ENCODE measurements at places on chromosomes 1 and 21.

GRCh38 chr1:21955501-21956281, 18.6 kb upstream of the HSPG2 start:
- no peak for DNase-seq

DNA sequence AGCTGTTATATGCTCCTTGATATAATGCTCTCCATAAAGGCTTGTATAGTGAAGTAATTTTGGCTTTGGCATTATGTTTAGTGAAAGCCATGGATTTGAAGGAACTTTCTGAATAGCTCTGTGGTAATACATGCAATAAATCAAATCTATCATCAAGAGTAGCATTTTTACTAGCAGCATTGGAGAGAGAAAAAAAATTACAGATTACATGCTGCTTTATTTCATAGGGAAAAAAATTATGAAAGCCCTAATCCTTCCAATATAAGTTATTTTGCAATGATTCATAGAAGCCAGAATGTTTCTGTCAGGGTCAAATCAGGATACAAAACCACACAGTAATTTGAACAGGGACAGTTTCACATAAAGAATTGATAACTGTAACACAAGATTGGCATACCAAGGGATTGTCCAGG, 250.0 kb downstream of the SPATA17 start:
- DNase-seq: no peak

GRCh38 chr1:22699681-22700520, 10.7 kb upstream of the EPHB2 start:
- no peak for DNase-seq

- peak; percentile 79 for DNase-seq
These were observed 69.4 kb upstream of the TLR5 start for GRCh38 chr1:223212441-223212840.

DNA sequence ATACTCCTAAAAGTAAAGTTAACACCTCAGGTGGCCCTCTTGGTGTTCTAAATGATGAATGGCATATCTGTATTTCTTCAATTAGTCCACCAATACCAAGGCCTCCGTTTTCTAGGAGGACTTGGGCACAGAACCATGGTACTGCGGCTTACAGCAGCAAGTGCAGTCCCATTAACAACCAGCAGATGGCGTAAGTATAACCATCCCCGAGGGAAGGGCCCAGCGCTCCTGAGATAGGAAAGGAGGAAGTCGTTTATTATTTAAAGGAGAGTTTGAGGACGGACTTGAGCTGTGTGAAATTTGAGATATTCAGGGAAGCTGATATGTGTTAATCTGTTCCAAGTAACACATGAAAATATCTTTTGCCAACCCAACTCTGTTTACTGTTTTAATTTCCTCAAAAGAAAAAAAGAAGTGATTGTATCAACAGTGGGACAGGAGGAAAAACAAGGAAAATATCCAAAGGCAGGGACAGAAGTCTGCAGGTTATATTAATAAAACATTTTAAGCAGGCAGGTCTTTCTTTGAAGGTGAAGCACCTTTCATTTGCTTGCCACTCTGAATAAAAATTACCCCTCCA, 37.7 kb upstream of the KCNJ15 start:
- DNase-seq: peak; percentile 32

DNA sequence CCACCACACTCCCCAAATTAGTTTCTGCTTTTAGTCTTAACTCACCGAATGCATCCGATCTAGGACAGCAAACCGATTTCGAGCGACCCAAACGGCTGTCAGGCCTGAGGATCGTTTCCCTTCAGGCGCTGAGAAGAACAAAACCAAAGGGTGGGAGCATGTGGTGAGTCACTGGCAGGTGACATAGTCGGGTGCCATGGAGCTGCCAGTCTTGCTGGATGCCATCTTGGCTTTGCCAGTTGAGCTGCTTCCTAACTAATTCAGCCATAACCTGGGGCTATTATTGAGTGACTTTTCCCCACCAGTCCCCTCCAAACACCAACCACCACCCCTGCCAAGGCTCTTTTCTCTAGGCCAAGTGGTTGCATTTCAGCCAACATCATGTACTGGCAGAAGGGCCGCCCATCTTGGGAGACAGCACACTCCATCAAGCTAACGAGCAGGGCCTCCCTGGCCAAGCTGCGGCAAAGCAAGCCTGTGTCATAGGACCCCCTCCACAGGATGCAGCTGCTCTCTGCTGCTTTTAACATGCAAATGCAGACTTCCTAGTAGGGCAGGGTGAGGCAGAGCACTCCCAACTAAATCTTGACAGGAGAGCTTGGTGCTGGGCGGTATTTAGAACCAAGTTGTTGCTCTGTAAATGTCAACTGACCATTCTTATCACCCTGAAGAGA, 22.3 kb upstream of the PEX19 start:
- DNase-seq: no peak

DNA sequence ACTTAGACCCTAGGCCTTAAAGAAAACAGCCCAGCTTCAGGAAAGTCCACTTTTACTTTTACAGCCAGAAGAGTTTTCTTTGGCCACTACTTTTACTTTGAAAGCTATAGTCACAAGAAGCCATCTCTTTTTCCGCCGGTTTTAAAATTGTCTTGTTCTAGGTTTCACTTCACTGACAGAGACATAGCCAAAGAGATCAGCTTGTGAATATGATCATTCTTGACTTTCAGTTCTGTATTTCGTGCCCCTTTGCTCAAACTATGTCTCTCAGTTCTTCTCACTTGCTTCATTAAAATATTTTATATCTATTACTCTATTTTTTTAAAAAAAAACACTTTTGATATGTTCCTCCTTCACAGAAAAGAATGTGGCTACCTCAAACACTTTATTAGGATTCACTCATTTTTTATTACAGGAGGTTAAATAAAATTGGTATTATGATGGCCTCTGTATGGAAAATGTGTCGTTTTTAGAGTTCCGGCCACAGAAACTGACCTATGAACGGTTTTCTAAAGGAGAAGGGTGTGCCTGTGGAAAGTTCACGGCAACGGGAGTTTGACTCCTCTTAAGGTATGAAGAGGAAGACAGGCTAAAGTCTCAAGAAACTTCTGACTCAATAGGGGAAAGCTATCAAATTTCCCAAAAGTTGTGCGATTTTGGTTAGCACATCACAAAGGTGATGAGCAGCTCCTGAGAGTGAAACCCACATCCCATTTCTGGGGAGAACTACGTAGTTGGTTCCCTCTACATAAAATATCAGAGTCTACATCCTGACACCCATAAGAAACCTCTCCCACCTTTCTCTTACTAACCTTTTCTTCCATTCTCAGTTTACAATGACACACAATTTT, 1.2 kb downstream of the MCOLN2 start:
- no peak for DNase-seq

DNA sequence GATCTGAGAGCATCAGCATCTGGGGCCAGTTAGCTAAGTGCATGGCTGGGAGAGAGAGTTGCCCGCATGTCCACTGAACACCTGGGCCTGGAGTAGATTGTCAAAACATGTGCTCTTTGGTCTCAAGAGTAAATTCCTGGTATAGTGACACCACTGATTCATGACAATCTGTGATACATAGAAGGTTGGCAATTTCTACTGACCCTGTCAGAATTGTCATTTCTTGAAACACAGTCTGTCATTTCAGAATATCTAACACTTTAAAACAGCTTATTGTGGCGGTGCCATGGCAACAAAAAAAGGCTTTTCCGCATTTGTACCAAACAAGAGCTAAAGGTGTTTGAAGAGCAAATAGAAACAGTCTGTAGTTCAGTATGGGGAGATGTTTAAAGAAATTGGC, 186.4 kb upstream of the FAM78B start:
- no peak for DNase-seq

DNA sequence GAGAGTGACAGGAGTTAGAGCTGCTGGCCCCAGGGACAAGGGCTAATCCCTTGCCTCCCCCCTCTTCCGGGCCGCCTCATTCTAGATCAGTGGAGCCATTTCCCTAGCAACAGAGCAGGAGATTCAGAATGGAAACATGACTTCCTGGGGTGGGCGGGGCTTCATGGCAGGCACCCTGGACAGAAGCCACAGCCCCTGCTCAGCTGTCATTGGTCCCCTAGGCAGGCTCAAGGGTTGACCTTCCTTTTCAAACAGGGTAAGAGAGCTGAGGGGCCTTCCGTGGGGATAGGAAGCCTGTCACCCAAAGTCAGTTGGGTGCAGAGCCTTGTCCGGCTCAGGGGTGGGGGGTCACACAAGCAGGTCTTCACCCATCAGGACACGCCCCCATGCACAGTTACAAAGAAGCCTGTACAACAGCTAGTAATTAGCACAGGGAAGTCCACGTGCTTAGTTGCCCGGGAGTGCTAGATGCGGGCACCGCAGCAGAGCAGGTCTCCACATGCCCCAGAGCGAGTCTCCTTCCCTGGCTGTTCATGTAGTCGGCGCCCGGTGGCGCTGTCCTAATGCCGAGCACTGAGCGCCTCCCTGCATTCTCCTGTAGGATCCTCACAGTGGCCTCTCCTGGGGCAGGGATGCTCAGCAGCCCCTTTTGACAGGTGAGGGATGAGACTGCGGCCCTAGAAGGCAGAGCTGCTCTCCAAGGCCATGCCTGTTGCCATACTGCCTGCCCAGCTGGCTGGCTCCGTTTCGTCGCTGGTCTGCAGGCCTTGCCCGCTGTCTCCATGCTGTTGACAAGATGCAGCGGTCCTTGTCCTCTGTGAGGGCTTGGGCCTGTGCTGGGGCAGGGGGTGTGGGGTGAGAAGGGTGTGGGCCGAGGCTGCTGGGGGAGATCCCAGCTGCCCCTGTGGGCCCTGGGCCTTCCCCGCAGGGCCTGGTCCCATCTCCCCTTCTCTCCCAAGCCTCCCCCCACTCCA, 5.1 kb downstream of the TMEM201 start:
- peak; percentile 55 for DNase-seq

- DNase-seq: no peak
These were observed 153.1 kb upstream of the CXADR start for GRCh38 chr21:17359781-17360180.

- DNase-seq: peak; percentile 32
These were observed 95.1 kb downstream of the RHOU start for GRCh38 chr1:228830185-228830953.

DNA sequence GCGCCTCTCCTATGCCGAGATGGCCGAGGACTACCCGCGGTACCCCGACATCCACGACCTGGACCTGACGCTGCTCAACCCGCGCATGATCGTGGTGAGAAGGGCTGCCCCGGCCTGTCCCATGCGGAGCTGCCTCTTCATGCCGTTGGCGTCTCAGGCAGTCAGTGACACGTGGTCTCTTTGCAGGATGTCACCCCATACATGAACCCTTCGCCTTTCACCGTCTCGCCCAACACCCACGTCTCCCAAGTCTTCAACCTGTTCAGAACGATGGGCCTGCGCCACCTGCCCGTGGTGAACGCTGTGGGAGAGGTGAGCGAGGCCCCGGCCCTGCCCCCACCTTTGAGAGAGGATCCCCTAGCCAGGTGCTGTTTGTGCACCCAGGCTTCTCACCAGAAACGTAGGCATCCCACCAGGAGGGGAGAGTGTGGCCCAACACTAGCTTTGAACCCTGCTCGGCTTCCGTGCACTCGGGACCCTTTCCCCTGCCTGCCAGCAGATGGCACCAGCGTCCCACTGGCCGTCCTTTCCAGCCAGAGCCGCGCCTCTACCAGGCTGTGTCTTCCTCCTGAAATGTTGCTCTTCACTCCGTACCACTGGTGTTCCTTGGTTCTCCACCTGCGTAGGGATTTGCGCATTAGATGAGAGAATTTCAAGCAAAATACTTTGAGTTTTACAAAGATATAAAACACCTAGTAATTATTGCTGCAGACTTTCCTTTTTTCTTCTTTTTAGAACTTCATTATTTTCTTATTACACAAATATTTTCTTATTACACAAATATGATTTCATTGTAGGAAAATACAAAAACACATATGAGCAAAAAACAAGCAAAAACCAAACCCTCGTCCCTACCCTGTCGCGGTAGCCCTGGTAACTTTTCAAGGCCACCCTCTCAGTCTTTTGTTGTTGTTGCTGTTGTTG, 9.0 kb downstream of the NPPA start:
- peak; percentile 24 for DNase-seq

GRCh38 chr1:180849031-180849775, 63.5 kb upstream of the KIAA1614 start:
- no peak for DNase-seq

GRCh38 chr1:199646761-199647160, 380.7 kb upstream of the NR5A2 start:
- DNase-seq: no peak

DNA sequence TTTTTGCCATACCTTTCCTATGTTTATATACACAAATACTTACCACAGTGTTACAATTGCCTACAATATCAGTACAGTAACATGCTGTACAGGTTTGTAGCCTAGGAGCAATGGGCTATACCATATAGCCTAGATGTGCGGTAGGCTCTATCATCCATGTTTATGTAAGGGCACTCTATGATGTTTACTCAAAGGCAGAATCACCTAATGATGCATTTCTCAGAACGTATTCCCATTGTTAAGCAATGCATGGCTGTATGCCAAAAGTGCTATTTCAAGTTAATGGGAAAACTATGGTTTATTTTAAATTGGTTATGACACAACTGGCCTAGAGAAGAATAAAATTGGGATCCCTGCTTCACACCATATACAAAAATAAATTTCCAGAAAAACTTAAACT, 36.9 kb upstream of the DISP1 start:
- no peak for DNase-seq

DNA sequence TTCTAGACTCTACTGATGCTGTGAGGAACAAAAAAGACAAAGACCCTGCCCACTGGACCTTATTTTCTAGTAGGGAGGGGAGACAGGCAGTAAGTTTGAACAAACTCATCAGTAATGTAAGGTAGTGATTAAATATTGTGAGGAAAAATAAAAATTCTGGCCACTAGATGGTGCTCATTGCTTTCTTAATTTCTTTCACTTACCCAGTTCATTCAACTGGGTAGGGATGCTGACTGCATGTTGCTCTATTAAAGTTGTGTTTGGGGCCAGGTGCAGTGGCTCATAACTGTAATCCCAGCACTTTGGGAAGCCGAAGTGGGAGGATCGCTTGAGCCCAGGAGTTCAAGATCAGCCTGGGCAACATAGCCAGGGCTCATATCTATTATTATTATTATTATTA, 6.3 kb upstream of the KYAT3 start:
- DNase-seq: peak; percentile 8

- no peak for DNase-seq
These were observed 154.0 kb downstream of the TGFB2 start for GRCh38 chr1:218499011-218499691.

DNA sequence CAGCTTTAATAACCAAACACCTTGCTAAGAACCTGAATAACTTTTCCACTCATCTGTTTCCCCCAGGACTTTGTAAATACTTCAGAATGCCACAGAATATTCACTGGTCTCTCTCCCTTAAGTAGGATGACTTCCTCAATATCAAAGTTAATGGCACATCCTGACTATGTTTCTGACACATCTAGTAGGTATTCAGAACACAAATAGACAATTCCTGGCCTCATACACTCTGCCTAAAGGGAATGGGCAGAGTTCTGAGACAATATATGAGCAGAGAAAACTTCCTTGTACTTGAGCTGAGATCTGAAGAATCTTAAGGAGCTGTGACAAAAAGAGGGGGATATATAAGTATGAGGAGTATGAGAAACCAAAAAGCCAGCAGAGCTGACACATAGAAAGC, 34.8 kb downstream of the ANKRD13C start:
- no peak for DNase-seq

DNA sequence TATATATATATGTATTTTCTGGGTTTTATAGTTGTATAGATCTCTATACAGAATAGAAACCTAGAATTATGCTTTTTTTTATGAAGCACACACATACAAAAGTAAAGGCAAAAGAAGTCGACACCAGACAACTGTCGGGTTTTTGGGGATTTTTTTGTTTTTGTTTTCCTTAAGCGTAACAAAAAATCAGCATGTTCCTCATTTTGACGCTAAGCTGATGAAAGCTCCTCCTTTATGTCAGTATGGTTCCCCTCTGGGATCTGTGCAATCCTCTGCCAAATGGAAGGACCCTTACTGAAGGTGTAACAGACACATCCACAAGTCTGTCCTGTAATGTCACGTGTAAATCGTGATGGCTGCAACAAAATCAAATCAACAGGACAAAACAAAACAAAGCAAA, 226.2 kb downstream of the RHOU start:
- no peak for DNase-seq
